ENCODE measurements at places on chromosomes 13 and 19. TPM values are rescaled to one million over a fixed set of nuclear protein-coding genes. Genes with fewer than 3 reads are reported as not detected.

GRCh38 chr13:75556961-75557360 is 7.4 kb downstream of the UCHL3 start:
- no peak overlapping the region for H3K4me3 ChIP-seq
- H3K4me1 ChIP-seq = no peaks in the 10 kb centered on the region
- H3K27ac ChIP-seq = no peak overlapping the region
- no peak for DNase-seq
- H3K36me3 ChIP-seq = no peaks in the 10 kb centered on the region

- no peaks in the 10 kb centered on the region for H3K36me3 ChIP-seq
- H3K27ac ChIP-seq = no peak overlapping the region
- no peaks in the 10 kb centered on the region for H3K27me3 ChIP-seq
These were observed 66.7 kb upstream of the MIR17HG start for GRCh38 chr13:91280801-91281200.

- H3K27me3 ChIP-seq = no peaks in the 10 kb centered on the region
- no peaks in the 10 kb centered on the region for H3K36me3 ChIP-seq
- H3K27ac ChIP-seq = no peak overlapping the region
- H3K4me3 ChIP-seq = no peak overlapping the region
- peak; percentile 55 for DNase-seq
These were observed 1361.9 kb downstream of the UQCRFS1 start for GRCh38 chr19:27851002-27851481.

DNA sequence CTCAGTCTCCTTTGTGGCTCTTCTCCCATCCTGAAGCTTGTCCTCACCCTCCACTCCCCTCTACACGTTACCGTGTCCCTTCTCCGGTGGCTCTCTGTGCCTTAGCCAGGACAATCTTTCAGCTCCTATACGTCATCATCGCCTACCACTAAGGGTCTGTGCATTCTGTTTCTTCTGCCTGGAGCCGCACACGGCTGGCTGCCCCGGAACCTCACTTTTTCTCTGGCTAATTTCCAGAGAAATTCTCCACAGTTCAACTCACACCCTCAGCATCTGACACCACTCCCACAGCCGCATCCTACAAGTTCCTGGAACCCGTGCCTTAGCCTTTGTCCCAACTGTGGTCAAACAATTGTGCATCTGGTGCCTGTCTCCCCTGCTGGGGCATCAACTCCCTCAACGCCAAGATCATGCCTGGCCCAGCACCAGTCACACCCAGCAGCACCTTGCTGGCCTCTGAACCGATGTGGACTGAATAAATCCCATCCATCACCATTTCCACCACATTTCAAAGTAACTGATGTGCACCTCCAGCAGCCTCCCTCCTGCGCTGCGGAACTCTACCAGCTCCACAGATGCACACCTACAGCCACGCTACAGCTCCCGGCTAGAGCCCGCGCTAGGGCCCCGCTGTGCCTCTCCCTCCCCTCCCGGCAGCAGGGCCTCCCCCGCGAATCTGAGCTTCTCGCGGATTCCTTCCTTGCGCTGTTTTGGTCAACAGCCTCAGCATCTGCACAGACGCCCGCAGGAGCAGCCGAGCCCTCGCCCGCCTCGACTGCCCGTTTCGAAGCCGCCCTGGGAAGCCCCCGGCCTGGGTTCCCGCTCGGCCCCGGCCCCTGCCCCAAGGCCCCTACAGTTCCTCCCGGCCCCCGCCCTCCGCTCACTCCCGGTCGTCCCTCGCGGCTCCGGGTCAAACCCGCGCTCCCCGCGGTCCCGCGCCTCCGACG is 689 bp downstream of the DCUN1D2 start:
- DNase-seq = no peak
- H3K27me3 ChIP-seq = no peaks in the 10 kb centered on the region
- H3K4me3 ChIP-seq = peak overlapping the region; percentile 82
- peak overlapping the region; percentile 89 for H3K27ac ChIP-seq

DNA sequence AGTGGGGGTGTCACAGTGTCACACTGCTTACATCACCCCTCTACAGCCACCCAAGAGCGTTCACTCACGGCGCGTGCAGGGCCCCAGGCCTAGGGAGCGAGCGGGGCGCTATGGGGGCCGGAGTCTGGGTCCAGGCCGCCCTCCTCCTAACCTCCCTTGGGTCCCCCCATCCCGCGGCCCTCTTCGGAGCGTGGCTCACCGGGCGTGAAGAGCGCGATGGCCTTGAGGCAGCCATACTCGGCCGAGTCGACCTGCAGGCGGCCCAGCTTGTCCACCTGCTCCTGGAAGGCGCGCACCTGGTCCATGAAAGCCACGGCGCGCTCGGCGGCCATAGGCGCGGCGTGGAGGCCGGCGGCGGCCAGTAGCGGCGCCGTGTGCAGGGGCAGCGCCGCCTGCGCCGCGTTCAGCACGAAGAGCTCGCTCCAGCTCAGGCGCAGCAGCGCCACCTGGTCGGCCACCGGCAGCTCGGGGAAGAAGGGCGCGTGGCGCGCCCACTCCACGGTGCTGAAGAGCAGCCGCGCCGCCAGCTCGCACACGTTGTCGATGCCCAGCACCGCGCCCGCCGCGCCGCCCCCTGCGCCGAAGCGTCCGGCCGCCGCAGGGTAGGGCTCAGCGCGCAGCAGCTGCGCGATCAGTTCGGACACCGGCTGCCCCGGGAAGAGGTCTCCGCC is 9.4 kb downstream of the OCEL1 start:
- peak overlapping the region; percentile 53 for H3K4me3 ChIP-seq
- no peaks in the 10 kb centered on the region for H3K27me3 ChIP-seq
- peak; percentile 79 for DNase-seq
- H3K27ac ChIP-seq = peak overlapping the region; percentile 72
- H3K36me3 ChIP-seq = no peaks in the 10 kb centered on the region

DNA sequence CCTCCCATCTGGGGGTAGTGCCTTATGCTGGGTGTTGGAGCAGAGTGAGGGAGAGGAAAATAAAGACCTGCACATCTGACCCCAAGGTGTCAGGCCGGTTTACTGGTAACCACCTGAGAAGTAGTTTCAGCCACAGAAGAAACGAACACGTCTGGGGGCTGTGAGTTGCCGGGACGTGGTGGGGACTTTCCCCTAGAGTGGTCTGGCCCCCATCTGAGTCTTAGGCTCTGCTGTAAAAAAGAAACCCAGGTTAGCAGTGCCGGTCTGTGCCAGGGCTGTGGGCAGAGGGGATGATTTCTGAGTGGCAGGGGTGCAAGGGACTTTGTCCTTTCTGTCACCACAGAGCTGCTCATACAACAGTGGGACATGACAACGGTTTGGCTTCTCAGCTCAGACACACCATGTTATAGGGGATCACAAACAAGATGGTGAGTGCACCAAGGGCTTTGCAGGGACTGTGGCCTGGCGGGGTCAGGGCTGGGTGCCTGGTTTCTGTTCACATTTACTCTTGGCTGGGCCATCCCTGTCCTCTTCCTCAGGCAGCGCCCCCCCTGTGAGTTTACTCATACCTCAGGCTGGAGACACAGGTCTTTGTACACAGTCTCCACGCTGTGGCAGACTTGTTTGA is 9.0 kb downstream of the GCDH start:
- DNase-seq = no peak
- H3K36me3 ChIP-seq = no peaks in the 10 kb centered on the region
- H3K27me3 ChIP-seq = no peaks in the 10 kb centered on the region
- no peaks in the 10 kb centered on the region for H3K4me1 ChIP-seq

DNA sequence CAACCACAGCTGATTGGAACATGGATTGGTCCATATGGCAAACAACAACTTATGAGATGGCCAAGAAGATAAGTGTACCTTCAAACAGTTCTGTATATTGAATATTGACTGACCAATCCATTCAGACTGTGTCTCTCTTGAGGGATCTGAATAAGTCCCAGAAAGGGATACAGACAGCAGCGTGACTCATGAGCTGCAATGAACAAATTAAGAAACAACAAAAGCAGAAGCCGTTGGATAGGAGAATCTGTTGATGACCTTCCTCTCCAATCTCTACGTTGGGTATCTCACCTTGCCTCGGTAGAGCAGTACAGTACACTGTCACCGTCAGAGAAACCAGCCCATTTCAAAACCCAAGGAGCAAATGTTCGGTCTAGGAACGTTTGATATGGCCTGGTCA is 21.3 kb downstream of the MBD3L2B start:
- no peak for DNase-seq
- H3K4me3 ChIP-seq = no peak overlapping the region
- no peak overlapping the region for H3K27ac ChIP-seq
- peaks cover 3% of the 10 kb centered on the region for H3K4me1 ChIP-seq

Gene ZNF577
- total RNA-seq = 11.8 TPM

Gene SAMD4B
- 74.1 TPM for total RNA-seq

Gene CGB7
- 0.09 TPM for total RNA-seq

Gene PSG7
- not detected for total RNA-seq

Gene CLEC4G
- total RNA-seq = 2.2 TPM

Data from left lung (tissue), 14 donors.